Heart left ventricle (tissue), 16 donors: ENCODE measurements at places on chromosomes 11 and 22. TPM values are rescaled to one million over a fixed set of nuclear protein-coding genes. Genes with fewer than 3 reads are reported as not detected.

The KCNJ1 gene
- total RNA-seq = not detected

GRCh38 chr11:4680341-4680740 lies 17.3 kb downstream of the OR51E2 start:
- DNase-seq = no peak

DNA sequence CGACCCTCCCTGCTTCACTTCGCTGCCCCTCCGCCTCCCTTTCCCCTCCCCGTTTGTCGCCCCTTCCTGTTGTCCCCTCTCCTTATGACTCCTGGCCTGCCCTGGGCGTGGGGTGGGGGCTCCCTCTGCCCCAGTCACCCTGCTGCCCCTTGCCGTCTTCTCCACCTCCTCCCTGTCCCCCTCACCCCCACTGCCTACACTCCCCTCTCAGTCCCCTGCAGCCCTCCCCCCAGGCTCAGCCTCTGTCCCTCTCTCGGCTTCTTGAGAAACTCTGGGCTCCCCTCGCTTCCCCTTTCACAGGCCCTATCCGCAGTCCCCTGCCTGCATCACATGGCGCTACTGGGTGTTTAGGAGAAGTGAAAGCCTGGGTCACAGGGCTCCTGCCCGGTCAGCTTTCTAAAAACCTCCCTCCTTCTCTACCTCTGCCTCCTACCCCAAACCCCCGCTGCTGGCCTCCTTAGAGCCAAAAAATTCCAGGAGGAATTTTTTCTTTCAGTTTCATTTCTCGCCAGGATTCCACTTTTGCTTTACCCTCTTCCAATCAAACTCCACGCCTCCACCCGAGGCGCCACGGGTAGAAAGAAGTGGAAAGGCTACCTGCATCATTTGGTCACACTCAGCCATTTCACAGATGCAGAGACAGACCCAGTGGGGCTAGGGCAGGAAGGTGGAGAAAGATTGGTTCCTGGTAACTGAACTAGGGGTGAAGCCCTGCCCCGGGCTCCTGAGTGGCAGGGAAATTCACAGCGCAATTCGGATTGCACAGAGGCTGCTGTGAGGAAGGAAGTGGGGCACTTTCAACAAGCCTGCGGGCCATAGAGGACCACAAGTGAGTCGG lies at the start of gene SLC15A3:
Gene SLC15A3 (minus strand): TSS at position 273 of the 838 bp plus-strand sequence. CDS start 625 bp downstream, outside the sequence.
- peak; percentile 84 for DNase-seq

- no peak for DNase-seq
Observed at GRCh38 chr11:33222052-33222750, 35.0 kb upstream of the HIPK3 start.

GRCh38 chr11:94581926-94582325 lies 14.8 kb downstream of the PIWIL4 start:
- DNase-seq = no peak

GRCh38 chr11:118046051-118046963 lies 30.6 kb upstream of the TMPRSS4 start:
- no peak for DNase-seq

DNA sequence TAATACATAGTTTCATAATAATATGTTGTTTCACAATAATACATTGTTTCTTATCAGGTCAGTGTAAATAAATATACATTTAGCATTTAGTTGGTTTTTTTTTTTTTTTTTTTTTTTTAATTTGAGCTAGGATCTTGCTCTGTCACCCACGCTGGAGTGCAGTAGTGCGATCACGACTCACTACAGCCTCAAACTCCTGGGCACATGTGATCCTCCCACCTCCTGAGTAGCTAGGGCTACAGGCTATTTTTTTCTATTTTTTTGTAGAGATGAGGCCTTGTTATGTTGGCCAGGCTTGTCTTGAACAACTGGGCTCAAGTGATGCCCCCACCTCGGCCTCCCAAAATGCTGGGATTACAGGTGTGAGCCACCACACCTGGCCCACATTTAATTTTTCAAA lies 43.5 kb downstream of the MIAT start:
- no peak for DNase-seq

GRCh38 chr22:38461414-38462081 lies 6.3 kb upstream of the KDELR3 start:
- peak; percentile 86 for DNase-seq

DNA sequence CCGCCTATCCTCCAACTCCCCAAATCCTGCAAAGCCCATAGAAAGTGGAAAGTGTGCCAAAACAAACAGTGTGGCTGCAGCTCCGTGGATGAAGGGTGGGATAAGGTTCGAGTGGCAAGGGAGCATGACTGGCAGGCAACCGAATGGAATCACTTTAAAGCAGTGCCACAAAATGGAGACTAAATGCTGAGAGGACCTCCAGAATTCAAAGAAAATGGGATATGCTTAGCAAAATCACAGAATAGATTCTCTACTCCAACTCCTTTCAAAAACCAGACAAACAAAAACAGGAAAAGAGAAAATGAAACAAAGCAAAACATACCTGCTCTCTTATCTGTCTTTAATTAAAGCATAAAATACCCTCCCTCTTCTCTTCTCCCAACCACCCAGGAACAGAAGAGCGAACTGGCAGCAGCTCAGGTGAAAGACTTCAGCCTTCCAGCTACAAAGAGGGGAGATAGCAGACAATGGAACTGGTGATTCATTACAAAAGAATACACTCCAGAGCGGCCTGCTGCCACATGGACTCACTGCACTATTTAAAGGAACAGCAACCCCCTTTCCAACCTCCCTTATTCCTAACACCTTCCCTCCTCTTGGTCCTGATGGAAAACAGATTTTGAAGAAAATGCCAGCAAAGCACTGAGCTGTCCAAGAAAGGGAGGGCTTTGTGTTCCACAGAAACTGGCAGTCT lies 118.5 kb downstream of the APOL5 start:
- peak; percentile 74 for DNase-seq
